ENCODE measurements at places on chromosomes 2 and 18. TPM values are rescaled to one million over a fixed set of nuclear protein-coding genes. Genes with fewer than 3 reads are reported as not detected.
A peak's percentile ranks its signal among the peaks of the same experiment; 100 is the strongest.

NFU1 gene
- total RNA-seq = 48.0 TPM

DPP4 gene
- 1.8 TPM for total RNA-seq

HSBP1L1 gene
- 20.6 TPM for total RNA-seq

CTAGE1 gene
- total RNA-seq = not detected

SP110 gene
- total RNA-seq = 32.2 TPM

GRCh38 chr2:77018219-77018618, 504.0 kb downstream of the LRRTM4 start:
- no peak for DNase-seq

GRCh38 chr2:19955544-19956422, 34.1 kb downstream of the WDR35 start:
- peak; percentile 34 for DNase-seq

DNA sequence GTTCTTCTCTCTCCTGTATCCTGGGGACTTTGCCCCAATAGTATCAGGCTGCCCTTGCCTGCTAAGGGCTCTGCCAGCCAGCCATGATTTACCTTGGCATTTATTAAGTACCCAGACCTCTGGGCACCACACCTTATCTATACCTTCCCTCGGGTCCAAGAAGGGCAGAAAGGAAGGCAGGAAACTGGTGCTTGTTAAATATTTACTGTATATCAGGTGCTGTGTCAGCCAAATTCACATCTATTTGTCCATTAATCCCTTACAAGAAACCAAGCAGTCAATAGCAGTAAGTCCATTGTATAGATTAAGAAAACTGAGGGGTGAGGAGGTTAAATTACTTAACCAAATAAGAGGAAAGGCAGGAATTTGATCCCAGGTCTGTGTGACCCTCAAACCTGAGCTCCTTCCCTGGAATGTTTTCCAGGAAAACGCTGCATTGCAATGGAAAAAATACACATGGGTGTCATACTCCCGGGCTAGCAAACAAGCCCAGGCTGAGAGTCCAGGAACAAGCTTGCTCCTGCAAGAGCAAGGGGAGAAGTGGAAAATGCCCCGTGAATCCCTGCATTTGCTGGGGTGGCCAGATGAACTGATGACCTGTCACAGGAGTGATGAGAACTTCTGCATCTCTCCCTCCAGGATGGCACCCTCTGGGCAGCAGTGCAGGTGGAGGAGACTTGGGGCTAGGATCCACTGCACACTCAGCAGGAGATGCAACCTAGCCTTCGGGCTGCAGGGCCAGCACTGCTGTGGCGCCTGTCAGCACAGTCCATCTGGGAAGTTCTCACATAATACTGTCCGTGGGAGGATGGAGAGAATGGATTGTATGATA, 30.4 kb downstream of the CIB4 start:
- no peak for DNase-seq

DNA sequence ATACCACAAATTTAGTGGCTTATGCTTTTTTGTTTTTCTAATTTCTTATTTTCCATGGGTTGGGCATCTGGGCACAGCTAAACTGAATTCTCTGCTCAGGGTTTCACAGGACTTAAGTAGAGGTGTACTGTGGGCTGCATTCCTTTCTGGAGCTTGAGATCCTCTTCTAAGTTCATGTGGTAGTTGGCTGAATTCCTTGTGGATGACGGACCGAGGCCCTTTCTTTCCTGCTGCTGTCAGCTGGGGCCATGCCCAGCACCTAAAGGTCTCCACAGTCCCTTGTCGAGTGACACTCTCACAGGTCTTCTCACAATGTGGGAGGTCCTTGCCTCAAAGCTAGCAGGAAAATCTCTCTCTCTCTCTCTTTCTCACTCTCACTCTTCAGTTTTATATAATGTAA, 433.5 kb upstream of the LRATD1 start:
- no peak for DNase-seq

GRCh38 chr2:41878716-41879234, 169.0 kb upstream of the PKDCC start:
- DNase-seq = peak; percentile 33

DNA sequence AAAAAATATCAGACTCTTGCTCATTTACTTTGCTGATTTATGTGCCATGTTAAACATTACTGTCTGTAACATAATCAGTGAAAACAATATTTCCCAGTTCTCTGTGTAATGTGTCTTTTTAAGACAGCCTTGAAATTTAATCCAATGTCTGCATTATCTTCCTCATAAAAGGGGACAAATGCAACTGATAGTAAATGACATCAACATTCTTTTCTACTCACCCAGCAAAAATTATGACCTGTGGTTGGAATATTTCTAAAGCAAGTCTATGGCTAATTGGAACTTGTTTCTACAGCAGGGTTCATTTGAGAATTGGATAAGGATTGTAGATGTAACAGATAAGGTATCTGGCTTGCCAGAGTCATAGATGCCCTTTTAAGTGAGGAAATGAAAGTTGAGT, 34.8 kb downstream of the C1D start:
- DNase-seq = no peak

DNA sequence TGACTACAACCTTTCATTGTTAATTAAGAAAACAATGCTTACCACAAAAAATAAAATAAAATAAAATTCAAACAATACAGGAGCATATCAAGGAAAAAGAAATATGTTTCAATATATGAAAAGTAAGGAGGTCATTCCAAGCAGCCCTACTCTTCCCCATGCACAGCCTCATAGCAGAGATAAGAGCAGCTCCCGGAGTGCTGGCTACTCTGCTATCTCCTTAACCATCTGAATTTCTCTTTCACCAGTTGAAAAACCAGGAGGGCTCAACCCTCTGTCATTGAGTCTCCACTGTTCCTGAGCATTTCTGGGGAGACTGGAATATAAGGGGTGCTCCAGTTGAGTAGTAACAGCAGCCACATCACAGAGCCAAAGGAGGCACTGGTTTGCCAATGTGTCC, 201.4 kb downstream of the TCF4 start:
- no peak for DNase-seq

GRCh38 chr2:31411771-31412170, 2.8 kb downstream of the XDH start:
- no peak for DNase-seq

- DNase-seq = peak; percentile 54
These were observed 11.4 kb downstream of the RAB31 start for GRCh38 chr18:9719421-9719981.

- DNase-seq = no peak
These were observed 1180.7 kb upstream of the CRIM1 start for GRCh38 chr2:35174845-35175244.

- no peak for DNase-seq
These were observed 56.0 kb downstream of the ROCK2 start for GRCh38 chr2:11288431-11288830.

- DNase-seq = no peak
These were observed 127.6 kb downstream of the PMAIP1 start for GRCh38 chr18:60027397-60027796.

- no peak for DNase-seq
These were observed 365.7 kb downstream of the TNS1 start for GRCh38 chr2:217636991-217637561.

- no peak for DNase-seq
These were observed 164.4 kb upstream of the SESTD1 start for GRCh38 chr2:179429060-179429471.

DNA sequence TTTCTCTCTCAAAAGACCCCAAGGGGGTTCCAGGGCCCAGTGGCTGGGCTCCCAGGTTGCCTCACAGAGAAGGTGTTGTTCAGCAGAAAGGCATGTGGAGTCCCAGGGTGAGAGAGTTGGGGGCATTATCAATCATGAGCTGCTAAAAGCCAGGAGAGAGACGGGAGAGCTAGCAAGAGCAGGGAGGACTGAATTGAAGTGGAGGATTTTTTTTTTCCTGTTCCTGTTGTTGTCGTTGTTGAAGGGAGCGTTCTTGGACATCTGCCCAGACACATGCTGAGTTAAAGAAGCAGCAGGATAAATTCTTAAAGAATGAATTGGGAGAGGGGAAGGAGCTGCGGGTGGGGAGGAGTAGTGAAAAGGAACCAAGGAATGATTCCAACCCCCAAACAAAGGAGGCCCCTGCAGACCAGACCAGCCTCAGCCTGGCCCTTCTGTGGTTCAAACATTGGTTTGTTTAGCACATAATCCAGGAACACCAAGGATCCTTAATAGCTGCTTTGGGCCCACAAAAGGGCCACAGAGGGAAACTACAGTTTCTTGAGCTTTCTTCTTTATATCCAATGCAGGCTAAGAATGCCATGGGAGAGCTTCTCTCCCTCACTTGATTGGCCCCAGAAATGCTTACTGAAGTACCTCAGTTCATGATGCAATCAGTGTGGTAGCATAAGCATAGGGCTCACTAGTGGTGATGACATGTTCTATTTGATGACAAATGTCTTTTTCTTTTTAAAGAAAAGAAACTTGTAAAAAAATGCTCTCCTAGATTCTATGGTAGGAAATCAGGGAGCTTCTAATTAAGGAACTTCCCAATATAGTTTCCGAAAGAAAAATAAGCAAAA, 146.0 kb downstream of the SETBP1 start:
- DNase-seq = peak; percentile 95

DNA sequence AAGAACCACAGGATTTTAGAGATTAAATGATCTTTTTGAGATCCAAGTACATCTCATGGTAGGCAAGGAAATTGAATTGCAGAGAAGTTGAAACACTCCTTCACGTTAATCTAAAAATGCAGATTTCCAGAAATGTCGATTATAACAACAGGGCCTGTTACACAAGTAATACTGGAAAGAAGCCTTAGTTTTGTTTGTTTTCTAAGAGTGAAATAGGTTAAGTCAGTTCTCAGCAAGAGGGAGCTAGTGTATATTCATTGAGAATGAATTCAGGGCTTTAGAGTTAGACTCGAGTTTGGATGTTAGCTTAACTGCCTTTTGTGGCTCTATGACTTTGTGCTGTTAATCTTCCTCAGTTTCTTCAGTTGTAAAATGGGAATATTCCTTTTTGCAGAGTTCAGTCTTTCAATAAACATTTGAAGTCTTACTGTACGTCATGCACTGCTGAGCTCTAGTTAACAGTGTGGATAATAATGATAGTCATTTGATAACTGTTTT, 926 bp downstream of the NDUFV2 start:
- no peak for DNase-seq

- no peak for DNase-seq
These were observed 30.4 kb downstream of the HYCC2 start for GRCh38 chr2:201040867-201041628.

- no peak for DNase-seq
These were observed 215.8 kb downstream of the ALPK2 start for GRCh38 chr18:58412844-58413666.

GRCh38 chr2:109387778-109388469, 225.8 kb downstream of the SEPTIN10 start:
- no peak for DNase-seq

DNA sequence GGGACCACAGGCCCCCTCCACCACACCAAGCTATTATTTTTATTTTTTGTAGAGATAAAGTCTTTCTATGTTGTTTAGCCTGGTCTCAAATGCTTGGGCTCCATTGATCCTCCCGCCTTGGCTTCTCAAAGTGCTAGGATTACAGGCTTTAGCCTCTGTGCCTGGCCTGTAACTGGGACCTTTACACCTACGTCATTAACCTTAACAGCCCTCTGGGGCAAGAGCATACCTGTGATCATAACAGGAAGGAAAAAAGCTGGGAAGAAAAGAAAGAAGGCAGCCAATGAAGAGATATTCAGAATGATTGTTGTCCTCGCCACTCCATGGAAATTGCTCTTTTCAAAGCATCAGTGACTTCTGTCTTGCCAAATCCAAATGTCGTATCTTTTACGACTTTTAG, 338.2 kb downstream of the LRRTM1 start:
- no peak for DNase-seq

DNA sequence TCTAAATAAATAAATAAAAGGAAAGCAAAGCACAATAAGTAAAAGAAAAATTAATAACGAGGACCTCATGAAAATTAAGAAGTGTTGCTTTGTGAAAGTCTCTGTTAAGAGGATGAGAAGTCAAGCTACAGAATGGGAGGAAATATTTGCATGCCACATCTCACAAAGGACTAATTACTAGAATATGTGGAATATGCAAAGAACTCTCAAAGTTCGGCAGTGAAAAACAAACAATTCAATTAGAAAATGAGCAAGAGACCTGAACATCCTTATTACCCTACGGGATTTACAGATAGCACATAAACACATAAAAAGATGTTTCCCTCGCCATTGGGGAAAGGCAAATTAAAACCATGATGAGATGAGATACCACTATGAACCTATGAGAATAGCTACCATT, 23.3 kb downstream of the CYP26B1 start:
- no peak for DNase-seq

GRCh38 chr2:191860760-191861466, 14.0 kb upstream of the CAVIN2 start:
- no peak for DNase-seq
